ENCODE measurements at places on chromosomes 11 and 22. TPM values are rescaled to one million over a fixed set of nuclear protein-coding genes. Genes with fewer than 3 reads are reported as not detected.

DNA sequence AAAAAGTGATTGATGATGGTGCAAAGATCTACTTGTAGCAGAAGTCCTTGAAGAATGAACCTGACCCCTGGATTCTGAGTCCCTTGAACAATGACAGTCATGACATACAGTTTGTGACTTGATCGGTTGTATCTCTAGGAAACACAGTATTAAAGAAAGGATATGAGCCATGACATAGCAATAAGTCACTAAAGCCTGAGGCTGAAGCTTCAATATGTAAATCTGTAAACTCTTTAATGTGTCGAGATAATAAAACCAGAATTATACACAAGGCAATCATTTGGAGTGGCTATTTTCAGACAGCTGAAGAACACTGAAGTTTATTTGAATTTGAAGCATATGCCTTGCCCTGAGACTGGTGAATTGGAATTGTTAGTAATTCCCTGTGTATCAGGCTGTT, 911.5 kb upstream of the RAG2 start:
- no peaks in the 10 kb centered on the region for H3K4me1 ChIP-seq
- no peaks in the 10 kb centered on the region for H3K27me3 ChIP-seq
- H3K4me3 ChIP-seq = no peak overlapping the region
- H3K36me3 ChIP-seq = no peaks in the 10 kb centered on the region
- no peak for DNase-seq

DNA sequence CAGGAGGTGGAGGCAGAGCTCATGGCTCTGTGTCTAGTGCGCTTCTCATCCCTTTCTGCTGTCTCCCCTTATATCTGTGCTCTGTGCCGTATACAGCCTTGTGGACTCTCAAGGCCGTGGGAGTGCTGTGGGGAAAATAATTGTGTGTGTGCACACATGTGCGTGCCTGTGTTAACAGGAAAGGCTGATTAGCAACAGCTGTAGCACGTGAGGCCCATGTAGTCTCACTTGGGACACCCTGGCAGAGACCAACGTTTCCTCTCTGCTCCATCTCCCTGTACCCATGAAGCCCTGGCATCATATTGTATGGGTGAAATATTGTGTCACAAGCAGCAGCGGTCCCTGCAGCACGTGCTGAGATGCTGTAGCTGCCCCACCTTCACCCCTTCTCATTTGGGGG, 109.3 kb downstream of the LRRC32 start:
- H3K36me3 ChIP-seq = no peaks in the 10 kb centered on the region
- peak overlapping the region; percentile 6 for H3K4me3 ChIP-seq
- no peak for DNase-seq
- peak overlapping the region; percentile 3 for H3K27ac ChIP-seq
- H3K27me3 ChIP-seq = peaks cover 30% of the 10 kb centered on the region

C11orf52 gene
- total RNA-seq = not detected

ACR gene
- total RNA-seq = not detected

MS4A6A gene
- total RNA-seq = not detected

GRCh38 chr11:23769214-23769613, 727.6 kb upstream of the LUZP2 start:
- H3K27ac ChIP-seq = no peak overlapping the region
- no peak for DNase-seq
- no peaks in the 10 kb centered on the region for H3K36me3 ChIP-seq
- H3K4me3 ChIP-seq = no peak overlapping the region
- H3K27me3 ChIP-seq = no peaks in the 10 kb centered on the region

DNA sequence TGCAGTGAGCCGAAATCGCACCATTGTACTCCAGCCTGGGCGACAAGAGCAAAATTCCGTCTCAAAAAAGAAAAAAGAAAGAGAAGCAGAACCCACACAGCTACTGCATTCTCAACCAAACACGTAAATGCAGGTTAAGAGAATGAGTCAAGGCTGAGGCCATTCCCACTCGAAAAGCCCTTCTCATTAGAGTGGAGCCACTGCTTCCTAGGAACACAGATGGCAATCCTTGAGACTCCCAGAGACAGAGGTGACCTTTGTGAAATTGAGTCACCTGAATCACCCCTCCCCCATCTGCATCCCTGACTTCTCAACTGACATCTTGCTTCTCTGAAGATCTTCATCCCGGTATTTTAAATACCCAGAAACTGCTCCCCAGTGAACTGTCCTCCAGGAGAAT, 8.2 kb downstream of the PACSIN2 start:
- no peak overlapping the region for H3K27ac ChIP-seq
- H3K36me3 ChIP-seq = no peaks in the 10 kb centered on the region
- no peaks in the 10 kb centered on the region for H3K27me3 ChIP-seq
- H3K4me1 ChIP-seq = peaks cover 73% of the 10 kb centered on the region

PNPLA5 gene
- total RNA-seq = not detected

GRCh38 chr11:43919852-43920597, 22.4 kb upstream of the C11orf96 start:
- DNase-seq = no peak
- no peaks in the 10 kb centered on the region for H3K27me3 ChIP-seq
- H3K4me3 ChIP-seq = peak overlapping the region; percentile 29
- H3K36me3 ChIP-seq = peaks cover 8% of the 10 kb centered on the region
- peak overlapping the region; percentile 50 for H3K27ac ChIP-seq

DNA sequence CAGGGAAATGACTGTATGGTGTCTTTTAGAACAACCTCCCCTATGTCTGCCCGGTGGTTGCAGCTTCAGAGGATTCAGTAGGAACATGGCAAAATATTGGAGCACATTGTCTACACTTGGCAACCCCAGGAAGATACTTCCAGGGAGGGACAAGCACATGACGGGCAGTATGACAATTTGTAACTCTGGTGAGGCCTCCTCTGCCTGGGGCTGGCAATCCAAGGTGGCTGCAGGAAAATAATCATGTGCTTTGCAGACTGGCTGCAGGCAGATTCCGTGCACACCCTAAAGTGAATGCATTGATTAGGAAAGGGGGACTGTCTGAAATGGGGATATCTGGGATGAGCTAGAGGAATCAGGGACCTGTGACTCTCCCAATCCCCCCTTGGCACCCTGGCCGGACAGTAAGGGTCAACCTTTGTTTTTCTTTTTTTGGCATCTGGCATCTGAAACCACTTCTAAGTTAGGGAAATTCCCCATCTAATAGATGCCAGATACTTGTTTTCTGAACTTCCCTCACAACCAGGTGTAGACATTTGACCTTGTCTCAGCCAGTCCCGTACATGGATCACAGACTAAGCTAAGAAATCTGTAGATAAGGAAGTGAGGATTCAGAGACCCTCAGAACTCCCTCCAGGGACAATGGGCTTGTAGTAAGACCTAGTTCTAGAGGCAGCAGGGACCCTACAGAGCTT, 10.5 kb upstream of the PHOX2A start:
- H3K36me3 ChIP-seq = no peaks in the 10 kb centered on the region
- no peak overlapping the region for H3K27ac ChIP-seq
- H3K4me1 ChIP-seq = no peaks in the 10 kb centered on the region
- peaks cover 25% of the 10 kb centered on the region for H3K27me3 ChIP-seq
- no peak for DNase-seq
- no peak overlapping the region for H3K4me3 ChIP-seq

OR5P2 gene
- total RNA-seq = not detected

- H3K27ac ChIP-seq = no peak overlapping the region
- H3K4me3 ChIP-seq = no peak overlapping the region
- DNase-seq = no peak
- no peaks in the 10 kb centered on the region for H3K36me3 ChIP-seq
- no peaks in the 10 kb centered on the region for H3K4me1 ChIP-seq
- H3K27me3 ChIP-seq = peaks cover 6% of the 10 kb centered on the region
Measured at GRCh38 chr11:134746609-134747008, 334.6 kb upstream of the B3GAT1 start.

- H3K27me3 ChIP-seq = peaks cover 6% of the 10 kb centered on the region
- DNase-seq = no peak
- peaks cover 4% of the 10 kb centered on the region for H3K36me3 ChIP-seq
- no peak overlapping the region for H3K4me3 ChIP-seq
- H3K4me1 ChIP-seq = no peaks in the 10 kb centered on the region
Measured at GRCh38 chr11:11189506-11189905, 163.5 kb downstream of the CSNK2A3 start.

DNA sequence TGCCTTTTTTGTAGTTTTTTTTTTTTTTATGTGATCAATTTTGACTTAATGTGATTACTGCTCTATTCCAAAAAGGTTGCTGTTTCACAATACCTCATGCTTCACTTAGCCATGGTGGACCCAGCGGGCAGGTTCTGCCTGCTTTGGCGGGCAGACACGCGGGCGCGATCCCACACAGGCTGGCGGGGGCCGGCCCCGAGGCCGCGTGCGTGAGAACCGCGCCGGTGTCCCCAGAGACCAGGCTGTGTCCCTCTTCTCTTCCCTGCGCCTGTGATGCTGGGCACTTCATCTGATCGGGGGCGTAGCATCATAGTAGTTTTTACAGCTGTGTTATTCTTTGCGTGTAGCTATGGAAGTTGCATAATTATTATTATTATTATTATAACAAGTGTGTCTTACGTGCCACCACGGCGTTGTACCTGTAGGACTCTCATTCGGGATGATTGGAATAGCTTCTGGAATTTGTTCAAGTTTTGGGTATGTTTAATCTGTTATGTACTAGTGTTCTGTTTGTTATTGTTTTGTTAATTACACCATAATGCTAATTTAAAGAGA, 12.5 kb downstream of the CCND1 start:
- no peak overlapping the region for H3K27ac ChIP-seq
- DNase-seq = no peak
- H3K27me3 ChIP-seq = no peaks in the 10 kb centered on the region

ABCC8 gene
- not detected for total RNA-seq

- no peaks in the 10 kb centered on the region for H3K27me3 ChIP-seq
- DNase-seq = no peak
- no peak overlapping the region for H3K4me3 ChIP-seq
Measured at GRCh38 chr11:99279266-99279665, 258.5 kb downstream of the CNTN5 start.

DNA sequence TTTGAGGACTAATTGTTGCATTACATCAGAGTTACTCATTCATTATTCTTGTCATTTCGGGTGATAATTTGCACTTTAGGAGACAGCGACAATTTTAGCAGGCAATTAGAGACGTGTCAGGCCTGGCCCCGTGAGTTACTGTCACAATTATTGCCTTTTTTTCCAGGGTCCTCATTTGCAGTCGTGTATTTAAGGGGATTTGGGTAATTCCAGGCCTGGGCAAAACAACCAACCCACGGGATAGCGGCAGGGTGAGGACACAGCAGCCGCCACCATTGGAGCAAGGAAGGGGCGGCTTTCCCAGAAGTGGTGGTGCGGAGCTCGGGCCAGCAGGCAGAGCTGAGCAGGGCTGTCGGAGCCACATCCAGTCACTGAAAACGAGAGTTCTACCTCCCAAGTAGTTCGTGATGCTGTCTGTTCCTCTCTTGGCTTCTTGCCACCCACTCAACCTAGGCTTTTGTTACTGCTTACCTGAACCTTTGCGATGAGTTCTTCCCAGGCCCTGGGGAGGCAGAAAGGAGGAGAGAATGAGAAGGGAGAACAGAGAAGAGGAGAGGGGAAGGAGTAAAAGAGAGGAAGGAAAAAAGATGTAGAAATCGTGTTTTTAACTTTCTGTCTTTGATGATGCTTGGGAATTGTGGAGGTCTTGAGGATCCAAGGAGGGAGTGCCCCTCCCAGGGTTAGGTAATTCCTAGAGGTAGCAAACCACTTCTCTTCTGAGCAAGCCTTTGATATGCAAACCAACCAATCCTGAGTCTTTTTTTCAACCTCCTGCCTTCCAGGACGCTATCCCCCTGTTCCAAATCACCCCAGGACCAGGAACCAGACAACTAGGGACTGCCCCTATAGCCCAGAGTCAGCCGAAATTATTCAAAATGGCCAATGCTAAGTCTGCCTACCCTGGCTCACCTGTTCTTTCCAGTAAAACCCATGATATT, 236.1 kb downstream of the MIAT start:
- peaks cover 21% of the 10 kb centered on the region for H3K27me3 ChIP-seq
- H3K27ac ChIP-seq = no peak overlapping the region
- H3K36me3 ChIP-seq = no peaks in the 10 kb centered on the region
- no peak overlapping the region for H3K4me3 ChIP-seq
- no peak for DNase-seq

- H3K4me1 ChIP-seq = no peaks in the 10 kb centered on the region
- no peaks in the 10 kb centered on the region for H3K36me3 ChIP-seq
- H3K27ac ChIP-seq = no peak overlapping the region
- H3K27me3 ChIP-seq = peaks cover 19% of the 10 kb centered on the region
- DNase-seq = no peak
Measured at GRCh38 chr11:36057379-36058042, 113.6 kb downstream of the LDLRAD3 start.

FJX1 gene
- total RNA-seq = 0.89 TPM

GNG3 gene
- total RNA-seq = not detected

SERPIND1 gene
- not detected for total RNA-seq

DNA sequence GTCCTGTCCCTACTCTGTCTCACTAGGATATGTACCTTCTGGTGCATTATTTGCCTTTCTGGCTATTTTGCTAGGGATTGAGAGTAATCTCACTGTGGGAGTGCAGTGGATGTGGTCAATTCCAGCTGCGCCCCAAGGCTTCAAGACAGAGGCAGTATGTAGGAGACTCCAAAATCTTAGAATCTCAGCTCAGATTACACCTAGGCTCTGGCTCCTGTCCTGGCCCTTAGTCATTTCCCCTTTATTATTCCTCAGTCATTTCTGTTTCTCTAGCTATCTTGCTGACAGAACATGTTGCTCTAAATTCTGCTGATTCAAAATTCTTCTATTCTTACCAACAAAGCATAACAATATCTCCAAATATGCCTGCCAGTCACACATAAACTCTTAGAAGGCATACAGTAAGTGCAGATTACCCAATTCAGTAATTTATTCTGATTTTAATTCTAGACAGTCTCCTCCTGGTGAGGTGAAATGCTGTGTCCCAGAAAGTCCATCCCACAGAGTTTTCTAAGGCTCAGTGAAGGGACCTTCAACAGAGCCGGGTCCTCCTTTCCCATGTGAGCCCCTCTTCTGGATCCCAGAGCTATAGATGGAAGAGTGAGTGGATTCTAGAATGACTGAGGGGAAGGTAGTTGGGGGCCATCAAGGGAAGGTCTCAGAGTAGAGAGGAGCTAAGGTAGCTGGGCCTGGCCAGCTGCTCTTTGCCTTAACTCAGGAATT, 24.3 kb upstream of the GLYATL1 start:
- H3K27ac ChIP-seq = no peak overlapping the region
- peaks cover 10% of the 10 kb centered on the region for H3K27me3 ChIP-seq
- no peak overlapping the region for H3K4me3 ChIP-seq
- no peak for DNase-seq

CNGA4 gene
- 0.46 TPM for total RNA-seq
